GM13976 (cell line): ENCODE measurements at places on chromosomes 5 and 9.

GRCh38 chr9:113516840-113517577 lies 53.5 kb downstream of the RGS3 start:
- peak; percentile 87 for DNase-seq

- no peak for DNase-seq
These were observed 499.0 kb downstream of the GADD45G start for GRCh38 chr9:90103771-90104170.

- DNase-seq = no peak
These were observed 9.7 kb downstream of the LIFR start for GRCh38 chr5:38546691-38547146.

GRCh38 chr5:10192309-10192708 lies 57.4 kb downstream of the ATPSCKMT start:
- no peak for DNase-seq

- no peak for DNase-seq
These were observed 31.5 kb downstream of the CNTLN start for GRCh38 chr9:17166346-17166745.
